Liver (tissue), 10 donors: ENCODE measurements at places on chromosomes 3 and 15. TPM values are rescaled to one million over a fixed set of nuclear protein-coding genes. Genes with fewer than 3 reads are reported as not detected.

- DNase-seq: peak; percentile 31
Observed at GRCh38 chr3:16174389-16174788, at the start of gene GALNT15. Gene GALNT15 (plus strand): TSS chr3:16174680. CDS start chr3:16175152, 472 bp downstream.

- DNase-seq: no peak
Observed at GRCh38 chr3:57753016-57753415, 3.1 kb upstream of the SLMAP start.

DNA sequence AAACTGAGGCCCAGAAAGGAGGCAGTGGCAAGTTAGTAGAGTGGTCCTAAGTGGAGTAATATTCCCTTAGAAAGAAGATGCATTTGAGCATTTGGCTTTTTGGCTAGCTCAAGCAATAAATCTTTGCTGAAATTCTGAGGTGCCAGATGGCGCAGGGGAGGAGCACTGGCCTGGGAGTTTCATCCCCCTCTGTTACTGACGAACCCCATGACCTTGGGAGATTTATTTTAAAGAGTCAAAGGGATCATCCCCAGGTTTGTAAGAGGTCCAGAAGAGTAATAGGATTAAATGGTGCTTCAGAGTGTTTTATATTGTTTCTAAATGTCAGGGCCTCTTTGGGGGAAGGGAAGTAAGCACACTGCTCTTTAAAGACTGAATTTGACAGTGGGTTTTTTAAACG, 85.1 kb upstream of the PIAS1 start:
- no peak for DNase-seq

DNA sequence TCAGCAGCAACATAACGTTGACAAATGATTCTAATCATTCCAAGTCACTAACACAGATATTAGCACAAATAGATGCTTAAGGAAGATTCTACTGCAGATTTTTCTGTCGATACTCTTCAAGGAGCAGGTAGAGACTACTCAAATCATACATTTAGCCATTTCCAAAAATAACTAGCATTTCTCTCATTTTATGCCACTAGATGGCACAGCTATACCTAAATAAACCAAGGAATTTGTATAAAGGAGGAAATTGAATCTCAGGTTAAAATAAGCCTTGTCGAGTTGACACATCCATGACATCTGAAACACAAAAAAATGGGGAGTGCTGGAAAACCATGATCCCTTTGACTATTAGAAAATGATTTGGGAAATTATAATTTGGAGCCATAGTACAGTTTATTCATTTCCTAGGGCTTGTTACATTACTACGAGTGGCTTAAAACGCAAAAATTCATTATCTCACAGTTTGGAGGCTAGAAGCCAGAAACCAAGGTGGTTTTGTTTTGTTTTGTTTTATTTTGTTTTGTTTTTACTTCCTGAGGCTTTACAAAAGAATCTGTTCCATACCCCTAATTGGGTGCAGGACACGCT, 59.5 kb upstream of the STRIT1 start:
- no peak for DNase-seq

DNA sequence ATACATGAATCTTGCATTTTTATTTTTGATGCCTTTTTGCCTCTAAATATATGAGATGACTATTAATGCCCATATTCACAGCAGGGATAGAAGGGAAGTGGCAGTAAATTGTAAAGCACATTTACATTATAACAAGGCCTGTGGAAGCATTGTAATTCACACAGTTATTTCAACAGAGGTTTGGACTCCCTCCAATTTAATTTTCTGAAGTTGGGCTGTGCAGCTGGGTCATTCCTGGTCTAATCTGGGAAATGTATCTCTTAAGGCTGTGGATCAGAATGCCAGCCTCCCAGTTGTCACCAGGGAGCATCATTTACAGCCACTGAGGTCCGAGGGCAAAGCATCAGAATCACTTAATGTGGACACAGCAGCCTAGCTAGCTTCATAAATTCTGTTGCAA, 434.5 kb downstream of the MFSD1 start:
- no peak for DNase-seq

DNA sequence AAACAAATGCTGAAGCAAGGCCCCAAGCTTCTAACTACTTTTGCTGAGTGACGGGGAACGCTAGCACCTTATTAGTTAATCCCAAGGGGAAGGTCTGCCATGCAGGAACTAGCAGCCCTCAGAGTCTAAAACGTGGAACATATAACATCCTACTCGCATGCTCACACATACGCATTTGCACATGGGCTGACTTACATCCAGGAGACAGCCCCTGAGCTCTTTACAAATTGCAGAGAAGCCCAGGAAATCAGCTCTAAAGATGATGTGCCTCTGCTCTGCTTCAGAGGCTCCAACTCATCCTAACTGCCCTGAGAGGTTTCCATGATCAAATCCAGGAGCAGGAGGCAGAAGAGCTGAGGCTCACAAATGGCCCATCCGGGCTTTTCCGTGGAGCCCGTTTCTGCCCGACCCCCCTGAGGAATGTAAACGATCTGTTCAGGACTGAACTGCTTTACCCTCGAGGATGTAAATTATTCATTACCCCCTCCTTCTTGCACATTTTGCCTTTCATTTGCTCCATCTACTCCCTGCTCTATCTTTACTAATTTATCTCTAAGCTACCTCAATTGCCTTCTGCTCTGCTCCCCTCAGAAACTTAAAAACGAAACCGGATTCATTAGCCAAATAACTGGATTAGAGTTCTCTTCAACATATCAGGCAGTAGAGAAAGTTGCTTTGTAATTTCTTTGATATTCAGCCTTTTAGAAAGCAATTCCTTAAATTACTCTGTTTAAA, 141.9 kb upstream of the CCDC54 start:
- no peak for DNase-seq

DNA sequence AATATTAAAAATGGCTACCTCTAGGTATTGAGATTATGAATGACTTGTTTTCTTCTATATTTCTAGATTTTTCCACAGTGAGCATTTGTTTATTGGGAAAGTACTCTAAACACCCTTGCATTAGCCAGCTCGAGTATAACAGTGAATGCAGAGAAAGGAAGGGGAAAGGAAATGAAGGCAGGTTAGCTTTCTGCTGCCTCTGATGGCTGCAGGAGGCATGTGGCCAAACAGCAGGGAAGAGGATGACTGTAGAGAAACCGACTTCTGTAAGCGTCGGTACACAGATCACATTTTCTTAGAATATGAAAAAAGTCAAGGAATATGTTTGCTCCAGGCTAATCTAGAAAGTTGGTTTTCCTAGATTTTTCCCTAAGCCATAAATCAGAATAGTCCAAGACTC, 19.8 kb downstream of the GNB5 start:
- no peak for DNase-seq

- no peak for DNase-seq
Observed at GRCh38 chr3:58474967-58475578, 16.8 kb upstream of the KCTD6 start.

GRCh38 chr3:10744098-10744465, 71.9 kb upstream of the SLC6A11 start:
- DNase-seq: no peak

GRCh38 chr3:3081381-3082233, 28.6 kb downstream of the IL5RA start:
- DNase-seq: no peak

DNA sequence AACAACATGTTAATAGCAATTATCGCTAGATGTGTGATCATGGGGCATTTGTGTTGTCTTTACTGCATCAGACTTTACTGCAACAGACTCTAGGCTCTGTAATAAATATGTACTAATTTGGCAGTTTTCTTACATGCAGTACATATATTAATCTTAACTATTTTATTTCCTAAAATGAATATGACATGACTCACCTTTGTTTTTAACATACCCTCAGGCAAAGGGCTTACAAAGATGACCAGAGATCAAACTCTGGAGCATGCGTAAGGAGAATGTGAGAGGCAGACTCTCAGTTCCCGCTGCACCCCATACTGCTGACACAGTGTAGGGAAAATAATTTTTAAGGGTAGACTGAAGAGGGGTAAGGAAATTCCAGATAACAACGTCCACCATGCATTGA, 7.2 kb upstream of the FAM174B start:
- no peak for DNase-seq

- no peak for DNase-seq
Observed at GRCh38 chr3:149343951-149344350, 10.5 kb upstream of the TM4SF18 start.

DNA sequence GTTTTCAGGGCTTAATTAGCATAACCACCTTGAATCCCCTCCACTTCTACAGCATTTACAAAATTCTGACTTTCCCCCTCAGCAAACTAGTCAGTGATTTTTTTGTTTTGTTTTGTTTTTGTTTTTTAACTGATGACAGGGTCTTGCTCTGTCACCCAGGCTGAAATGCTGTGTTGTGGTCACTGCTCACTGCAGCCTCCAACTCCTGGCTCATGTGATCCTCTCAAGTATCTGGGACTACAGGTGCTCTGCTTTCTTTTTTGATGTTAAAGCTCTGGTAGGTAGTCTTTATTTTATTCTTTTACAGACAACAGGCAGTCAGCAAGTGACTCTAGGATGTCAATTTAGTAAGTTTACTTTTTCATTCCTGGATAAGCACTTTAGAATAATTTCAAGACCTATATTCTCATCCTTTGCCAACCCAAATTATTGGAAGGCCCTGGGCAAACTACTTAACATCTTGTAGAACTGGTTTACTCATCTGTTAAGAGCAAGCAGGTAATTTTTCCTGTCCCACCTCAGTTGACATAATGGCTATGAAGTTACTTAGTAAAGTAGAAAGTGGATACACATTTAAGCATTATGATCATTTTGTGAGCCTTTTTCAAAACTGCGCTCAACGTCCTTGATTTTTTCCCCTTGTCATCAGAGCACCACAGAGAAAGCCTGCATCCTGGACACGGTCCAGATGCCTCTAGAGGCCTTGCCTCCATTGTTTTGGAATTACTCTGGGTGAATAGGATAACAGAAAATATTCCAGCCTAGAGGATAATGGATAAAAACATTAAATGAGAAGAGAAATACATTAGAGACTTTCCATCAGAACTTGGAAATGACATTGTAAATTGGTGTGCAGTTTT, 69.9 kb upstream of the NDUFB4 start:
- no peak for DNase-seq

- no peak for DNase-seq
Observed at GRCh38 chr3:50122071-50122470, 33.1 kb upstream of the SEMA3F start.

GRCh38 chr15:41661518-41662225, 1.5 kb downstream of the MGA start:
- peak; percentile 64 for DNase-seq

- no peak for DNase-seq
Observed at GRCh38 chr3:127978636-127979035, 63.6 kb downstream of the KBTBD12 start.

GRCh38 chr3:14581334-14582044, 41.3 kb upstream of the GRIP2 start:
- no peak for DNase-seq

DNA sequence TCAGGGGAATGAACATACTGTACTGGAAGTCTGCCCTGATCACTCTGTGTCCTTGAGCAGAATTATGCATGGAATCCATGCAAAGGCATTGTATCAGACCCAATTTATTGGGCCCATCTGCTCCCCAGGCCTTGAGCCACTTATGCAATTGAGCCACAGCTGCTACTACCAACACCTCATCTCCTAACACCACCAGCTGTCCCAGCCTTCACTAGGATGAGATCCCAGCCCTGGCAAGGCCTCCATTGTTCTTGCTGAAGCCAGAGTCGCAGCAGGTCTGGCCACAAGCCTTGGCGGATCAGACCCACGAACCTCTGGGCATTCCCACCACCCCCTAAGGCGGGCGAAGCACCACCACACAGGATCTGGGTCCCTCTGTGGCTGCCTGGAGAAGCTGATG, 9.2 kb upstream of the NME9 start:
- no peak for DNase-seq

- DNase-seq: no peak
Observed at GRCh38 chr15:31365032-31365654, 38.5 kb downstream of the KLF13 start.

- no peak for DNase-seq
Observed at GRCh38 chr3:52842424-52842823, 7.6 kb upstream of the MUSTN1 start.

DNA sequence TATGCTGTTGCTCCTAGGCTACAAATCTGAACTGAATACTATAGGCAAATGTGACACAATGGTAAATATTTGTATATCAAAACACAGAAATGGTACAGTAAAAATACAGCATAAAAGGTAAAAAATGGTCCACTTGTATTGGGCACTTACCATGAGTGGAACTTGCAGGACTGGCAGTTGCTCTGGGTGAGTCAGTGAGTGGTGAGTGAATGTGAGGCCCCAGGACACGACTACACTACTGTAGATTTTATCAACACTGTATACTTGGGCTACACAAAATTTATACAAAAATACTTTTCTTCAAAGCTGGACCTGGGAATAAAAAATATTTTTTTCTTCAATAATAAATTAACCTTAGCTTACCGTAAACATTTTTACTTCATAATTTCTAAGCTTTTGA, 41.6 kb upstream of the DUT start:
- no peak for DNase-seq

DNA sequence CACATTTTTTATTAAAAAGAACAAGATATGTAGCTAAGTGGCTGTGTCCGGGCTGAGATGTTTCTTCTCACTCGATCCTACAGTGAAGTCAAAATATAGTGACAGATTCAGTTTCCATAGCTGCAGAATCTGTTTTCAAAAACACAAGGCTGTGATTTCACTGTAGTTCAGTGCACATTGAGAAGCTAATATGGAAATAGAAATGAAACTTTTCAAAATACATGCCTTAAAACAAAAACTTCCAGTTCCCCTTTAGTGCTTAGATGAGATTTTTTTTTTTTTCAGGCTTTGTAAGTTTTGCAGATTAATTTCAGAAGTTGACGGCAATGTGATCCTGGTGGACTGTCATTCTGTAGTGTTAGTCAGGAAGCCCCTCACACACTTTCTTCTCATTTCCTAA, 23.8 kb upstream of the TRAK1 start:
- DNase-seq: no peak

DNA sequence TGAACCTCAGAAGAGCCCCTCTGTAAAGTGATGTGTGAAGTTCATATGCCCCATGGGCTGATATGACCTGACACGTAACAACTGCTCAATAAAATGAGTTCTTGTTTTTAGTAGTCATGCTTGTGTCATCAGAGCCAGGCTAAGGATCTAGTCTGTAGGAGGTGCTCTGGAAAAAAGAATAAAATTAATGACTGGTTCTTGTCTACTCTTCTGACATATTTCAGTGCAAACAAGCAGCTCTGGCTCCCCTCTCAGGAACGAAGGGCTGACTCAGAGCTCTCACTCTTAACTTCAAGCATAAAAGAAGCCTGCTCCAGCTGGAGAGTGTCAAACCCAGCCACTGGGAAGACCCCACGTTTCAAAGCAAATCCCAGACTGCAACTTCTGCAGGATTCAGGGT, 77.0 kb downstream of the LRIG1 start:
- no peak for DNase-seq

GRCh38 chr3:195319060-195319459, 48.1 kb upstream of the XXYLT1 start:
- DNase-seq: no peak

GRCh38 chr15:65209701-65210643, 1.3 kb downstream of the CILP start:
- DNase-seq: no peak

- no peak for DNase-seq
Observed at GRCh38 chr3:41986561-41986960, 24.7 kb upstream of the ULK4 start.

MB21D2 gene
- total RNA-seq: 0.59 TPM

LRTM1 gene
- not detected for total RNA-seq

RBMS3 gene
- 6.8 TPM for total RNA-seq

MAP1A gene
- 0.89 TPM for total RNA-seq

GABRR3 gene
- not detected for total RNA-seq

NOX5 gene
- total RNA-seq: under 0.01 TPM

IFRD2 gene
- total RNA-seq: 66.1 TPM

ASB14 gene
- not detected for total RNA-seq

UCN2 gene
- not detected for total RNA-seq

SCN11A gene
- 0.14 TPM for total RNA-seq

TMEM266 gene
- 1.3 TPM for total RNA-seq

CCDC39 gene
- under 0.01 TPM for total RNA-seq

HYPK gene
- 4.8 TPM for total RNA-seq
